Caudate nucleus (tissue), 63 donors: ENCODE measurements at places on chromosomes 16 and 17.

DNA sequence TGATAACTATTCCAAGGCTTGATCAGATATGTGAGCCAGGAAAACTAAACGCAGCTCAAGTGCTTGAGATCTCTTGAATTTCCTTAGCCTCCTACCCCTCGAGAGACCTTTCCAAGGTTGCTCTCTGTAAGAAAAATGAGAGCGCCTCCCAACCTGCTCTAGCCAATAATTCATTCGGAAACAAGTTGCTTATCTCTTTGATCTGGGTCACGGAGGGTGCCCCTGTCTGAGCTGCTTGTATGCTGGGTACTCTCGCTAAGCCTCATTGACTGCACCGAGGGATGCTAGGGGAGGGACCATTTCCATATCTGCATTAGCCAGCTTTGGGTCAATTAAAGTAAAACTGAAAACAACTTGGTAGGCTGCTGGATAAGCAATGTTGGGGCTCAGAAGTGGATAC lies 70.1 kb upstream of the SHISA6 start:
- DNase-seq, result no peak

GRCh38 chr17:49101054-49101534 lies 31.5 kb upstream of the B4GALNT2 start:
- DNase-seq, result no peak

DNA sequence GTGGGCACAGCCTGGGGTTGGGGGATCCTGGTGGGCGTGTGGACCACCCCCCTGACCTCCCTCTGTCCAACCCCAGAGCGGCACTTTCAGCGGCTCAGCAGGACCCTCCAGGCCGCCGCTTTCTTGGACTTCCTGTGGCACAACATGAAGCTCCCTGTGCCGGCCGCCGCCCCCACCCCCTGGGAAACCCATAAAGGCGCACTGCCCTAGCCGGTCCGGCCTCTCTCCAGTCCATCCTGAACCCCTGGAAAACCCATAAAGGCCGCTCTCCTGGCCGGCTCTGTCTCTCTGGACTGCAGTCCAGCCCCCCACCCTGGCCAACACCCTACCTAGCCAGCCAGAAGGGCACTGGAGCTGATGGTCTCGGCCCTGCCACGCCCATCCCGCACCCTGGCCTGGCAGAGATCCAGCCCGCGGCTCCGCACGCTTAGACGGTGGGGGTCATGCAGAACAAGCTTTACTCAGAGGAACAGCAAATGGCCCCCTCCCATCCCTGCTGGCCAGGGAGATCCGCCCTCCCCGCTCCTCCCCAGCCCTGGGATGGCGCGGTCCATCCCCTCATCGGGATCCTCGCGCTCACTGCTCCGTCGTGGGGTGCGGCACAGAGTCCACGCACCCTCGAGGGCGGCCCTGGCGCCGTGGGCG lies 2.7 kb downstream of the NOXO1 start:
- DNase-seq, result no peak

DNA sequence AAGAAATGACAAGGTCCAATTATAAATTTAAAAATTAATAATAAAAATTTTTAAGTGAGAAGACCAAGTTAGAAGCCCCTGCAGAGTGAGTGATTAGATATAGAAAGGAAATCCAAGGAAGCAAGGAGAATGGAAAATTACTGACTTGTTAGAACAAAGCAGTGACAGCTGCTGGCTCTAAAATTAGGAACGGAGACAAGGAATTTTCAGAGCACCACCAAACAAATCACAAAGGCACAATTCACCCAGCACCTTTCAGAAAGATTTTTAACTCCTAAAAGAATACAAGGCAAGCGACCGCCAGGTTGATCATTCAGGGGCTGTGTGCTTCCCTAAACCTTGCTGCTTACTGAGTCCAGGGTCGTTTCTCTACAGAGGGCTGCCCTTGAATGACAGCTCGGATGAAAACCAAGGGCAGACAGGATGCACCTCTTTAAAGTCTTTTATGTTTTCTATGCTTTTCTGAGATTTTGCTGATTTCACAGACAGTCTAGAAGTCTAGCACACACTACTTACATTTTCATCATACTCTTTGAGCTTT lies 45.4 kb upstream of the GINS3 start:
- DNase-seq, result no peak

DNA sequence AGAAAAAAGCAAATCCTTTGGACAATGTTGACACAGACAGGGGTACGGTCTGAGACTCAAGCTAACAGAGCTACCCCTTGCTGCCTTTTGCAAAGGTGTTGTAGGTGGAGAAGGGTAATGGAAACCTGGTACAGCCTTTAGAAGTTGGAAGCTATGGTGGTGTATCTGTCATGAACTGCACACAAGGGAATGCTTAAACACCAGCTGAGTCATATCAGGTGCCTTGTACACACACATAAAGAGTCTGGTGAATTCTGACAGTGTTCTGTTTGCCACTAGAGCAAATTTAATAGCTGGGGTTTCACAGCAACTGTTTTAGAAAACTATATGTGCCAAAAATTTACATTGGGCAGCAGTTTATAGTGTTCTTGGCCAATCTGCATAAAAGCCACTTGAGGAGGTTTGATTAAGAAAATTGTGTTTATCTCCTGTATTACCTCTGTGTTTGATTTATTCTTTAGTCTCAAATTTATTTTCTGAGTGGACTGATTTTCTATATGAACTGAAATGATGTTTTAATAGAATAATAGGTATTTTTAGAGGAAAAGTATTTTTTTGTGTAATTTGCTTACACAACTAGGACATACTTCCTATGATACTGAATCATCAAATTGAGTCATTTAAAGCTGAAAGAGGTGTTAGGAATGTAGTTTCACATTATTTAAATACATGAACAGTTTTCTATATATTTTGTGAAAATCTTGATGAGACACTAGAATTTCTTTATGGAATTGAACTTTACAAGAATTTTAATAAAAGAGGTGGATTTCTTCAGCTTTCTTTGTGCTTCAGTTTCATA lies 136.9 kb downstream of the MAP2K6 start:
- DNase-seq, result no peak

DNA sequence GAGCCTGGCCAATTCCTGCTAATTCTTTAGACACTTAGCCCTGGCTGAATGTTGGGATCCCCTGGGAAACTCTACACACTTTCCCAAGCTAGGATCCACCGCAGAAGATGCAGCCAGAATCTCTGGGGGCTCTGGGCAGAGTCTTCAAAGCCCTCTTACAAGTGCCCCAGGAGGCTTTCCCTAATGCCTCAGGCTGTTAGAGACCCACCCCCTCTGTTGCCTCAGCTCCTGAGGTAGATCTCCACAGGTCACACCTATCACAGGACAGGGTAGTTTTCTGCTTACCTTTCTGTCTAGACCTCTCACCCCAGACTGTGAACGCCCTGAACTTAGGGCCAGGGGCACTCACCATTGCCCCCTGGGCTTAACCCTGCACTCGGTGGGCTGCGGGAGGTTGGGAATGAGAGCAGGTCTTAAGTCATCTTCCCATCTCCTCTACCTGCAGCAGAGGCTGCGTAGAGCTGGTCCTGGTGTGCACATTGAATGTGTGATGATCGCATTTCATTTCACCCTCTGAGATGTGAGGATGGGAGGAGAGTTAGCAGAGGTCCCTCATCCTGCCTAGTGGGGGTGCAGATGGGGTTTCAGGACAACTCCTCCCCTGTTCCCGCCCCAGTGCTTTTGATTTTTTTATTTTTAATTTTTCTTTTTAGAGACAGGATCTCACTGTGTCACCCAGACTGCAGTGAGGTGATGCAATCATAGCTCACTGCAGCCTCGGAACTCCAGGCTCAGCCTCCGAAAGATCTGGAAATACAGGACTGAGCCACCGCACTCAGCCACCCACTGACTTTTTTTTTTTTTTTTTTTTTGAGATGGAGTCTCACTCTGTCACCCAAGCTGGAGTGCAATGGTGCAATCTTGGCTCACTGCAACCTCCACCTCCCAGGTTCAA lies 89.0 kb upstream of the LHX1 start:
- DNase-seq, result no peak

DNA sequence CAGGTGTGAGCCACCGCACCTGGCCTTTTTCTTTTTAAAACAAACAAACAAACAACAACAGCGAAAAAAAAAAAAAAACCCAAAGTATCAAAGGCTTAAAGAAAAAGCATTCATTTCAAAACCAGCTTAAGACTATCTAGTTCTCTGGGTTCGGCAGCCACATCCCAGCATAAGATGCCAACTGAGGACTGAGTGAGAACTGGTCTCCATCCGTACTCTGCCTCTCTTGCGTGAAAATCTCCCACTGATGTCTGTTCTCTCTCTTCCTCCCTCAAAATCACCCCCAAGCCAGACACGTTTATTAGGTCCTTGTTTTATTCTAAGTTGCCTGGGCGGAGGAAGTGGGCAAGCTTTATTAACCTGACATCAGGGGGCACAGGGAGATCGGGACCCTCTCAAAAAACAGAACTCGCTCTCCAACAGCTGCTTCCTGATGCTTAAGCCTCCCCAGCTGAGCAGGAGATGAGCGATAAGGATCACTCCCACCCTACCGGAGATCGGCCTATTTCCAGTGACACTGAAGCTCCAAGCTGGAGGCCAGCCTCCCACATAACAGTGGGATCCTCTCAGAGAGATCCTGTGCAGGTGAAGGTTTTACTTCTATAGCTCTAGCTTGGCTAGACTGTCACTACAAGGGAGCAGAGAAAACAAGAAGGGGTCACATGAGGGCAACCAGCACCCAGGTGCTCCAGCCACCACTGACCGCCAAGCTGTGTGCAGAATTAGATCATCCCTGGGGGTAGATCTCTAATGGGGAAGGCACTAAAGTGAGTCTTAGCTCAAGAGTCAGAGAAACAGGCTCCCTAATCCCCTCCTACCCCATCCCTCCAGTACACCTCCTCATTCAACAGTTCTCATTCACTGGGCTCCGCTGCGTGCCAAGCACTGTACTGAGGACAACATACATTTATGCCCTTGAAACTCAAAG lies 13.6 kb downstream of the CDC42EP4 start:
- DNase-seq, result no peak

DNA sequence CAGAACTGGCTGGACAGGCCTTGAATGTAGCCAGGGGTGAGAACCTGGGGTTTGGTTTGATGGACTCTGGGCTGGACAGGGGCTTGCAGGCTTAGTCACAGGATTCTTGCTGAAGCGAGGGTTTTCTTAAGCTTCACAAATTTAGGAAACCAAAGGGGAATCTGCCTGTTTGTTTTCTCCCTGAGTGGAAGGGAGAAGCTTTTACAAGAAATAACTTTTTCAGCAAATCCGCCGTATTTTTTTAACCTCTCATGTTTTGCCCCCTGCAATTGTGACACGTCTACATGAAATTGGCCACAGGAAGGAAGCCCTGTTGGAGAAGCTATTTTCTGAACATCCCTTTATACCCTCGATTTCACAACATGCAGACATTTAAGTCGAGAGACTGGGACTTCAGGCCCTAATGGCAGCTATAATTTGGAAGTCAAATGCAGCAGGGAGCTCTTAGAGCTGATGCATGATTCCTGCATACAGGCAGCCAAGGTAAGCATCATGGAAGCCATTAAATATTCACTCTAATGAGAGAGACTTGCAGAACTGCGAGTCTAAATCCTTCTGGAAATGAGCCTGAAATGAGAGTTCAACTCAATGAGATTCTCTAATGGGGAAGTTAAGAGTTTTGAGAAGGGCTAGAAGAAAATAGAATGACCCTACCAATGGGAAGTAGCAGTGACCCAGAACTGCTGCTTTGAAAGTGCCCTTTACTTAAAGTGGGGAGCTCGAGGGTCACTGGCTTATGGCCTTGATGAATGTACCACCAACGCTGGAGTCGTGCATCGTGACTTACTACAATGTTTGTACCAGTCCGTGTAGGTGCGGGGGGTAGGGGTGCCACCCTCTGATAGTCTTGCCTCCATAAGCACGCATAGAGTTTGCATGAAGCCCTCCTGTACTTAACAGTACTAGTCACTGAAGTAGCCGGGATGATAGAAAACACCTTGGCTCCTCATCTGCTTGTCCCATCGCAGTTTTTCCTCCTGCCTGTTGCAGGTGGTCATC lies 45.1 kb upstream of the IRF8 start:
- no peak for DNase-seq

- DNase-seq, result no peak
Measured at GRCh38 chr16:2155977-2156848, 631 bp downstream of the TRAF7 start.

GRCh38 chr17:7130621-7131422 lies 16.2 kb upstream of the ASGR2 start:
- DNase-seq, result no peak

GRCh38 chr17:57273490-57273889 lies 17.2 kb downstream of the MSI2 start:
- DNase-seq, result no peak

DNA sequence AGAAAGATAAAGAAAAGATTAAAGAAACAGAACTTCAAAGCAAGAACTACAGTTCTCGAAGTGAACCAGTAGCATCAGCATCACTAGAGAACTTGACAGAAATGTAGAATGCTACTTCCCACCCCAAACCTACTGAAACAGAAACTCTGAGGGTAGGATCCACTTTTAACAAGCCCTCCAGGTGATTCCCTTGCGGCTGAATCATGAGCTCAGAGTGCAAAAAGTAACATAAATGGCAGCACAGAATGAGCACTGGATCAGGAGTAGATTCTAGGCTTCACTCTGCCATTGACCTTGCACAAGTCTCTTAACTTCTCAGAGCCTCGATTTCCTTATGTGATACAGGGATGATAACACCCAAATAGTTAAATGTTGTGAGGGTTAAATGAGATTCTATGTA lies 5.8 kb downstream of the TOM1L2 start:
- DNase-seq, result no peak

- no peak for DNase-seq
Measured at GRCh38 chr17:35795007-35795870, at the start of gene MMP28. MMP28 (minus strand) TSS chr17:35795641; CDS start chr17:35795377, 264 bp downstream.

GRCh38 chr17:30975042-30975820 lies 4.4 kb downstream of the RNF135 start:
- no peak for DNase-seq

GRCh38 chr17:73325527-73325842 lies 13.7 kb upstream of the CDC42EP4 start:
- DNase-seq, result no peak

DNA sequence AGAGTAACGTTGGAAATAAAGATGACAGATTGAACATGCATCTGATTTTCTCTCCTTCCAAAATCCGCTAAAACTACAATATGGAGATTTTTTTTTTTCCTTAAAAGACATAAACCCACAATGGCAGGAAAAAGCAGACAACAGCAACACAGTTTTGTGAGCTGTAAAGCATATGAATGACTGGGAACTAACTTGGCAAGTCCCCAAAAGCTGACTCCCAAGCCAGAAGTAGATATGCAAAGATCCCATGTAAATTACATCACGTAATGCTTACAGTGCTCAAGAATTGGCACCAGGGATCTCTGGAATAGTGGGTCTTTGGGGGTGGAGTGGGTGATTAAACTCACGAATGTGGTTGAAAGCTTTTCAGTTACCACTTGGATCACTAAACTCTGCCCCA lies 106.6 kb downstream of the ELAC2 start:
- no peak for DNase-seq

GRCh38 chr17:65229621-65229995 lies 92.4 kb downstream of the RGS9 start:
- no peak for DNase-seq

- DNase-seq, result no peak
Measured at GRCh38 chr17:58109197-58109596, 26.0 kb downstream of the DYNLL2 start.

DNA sequence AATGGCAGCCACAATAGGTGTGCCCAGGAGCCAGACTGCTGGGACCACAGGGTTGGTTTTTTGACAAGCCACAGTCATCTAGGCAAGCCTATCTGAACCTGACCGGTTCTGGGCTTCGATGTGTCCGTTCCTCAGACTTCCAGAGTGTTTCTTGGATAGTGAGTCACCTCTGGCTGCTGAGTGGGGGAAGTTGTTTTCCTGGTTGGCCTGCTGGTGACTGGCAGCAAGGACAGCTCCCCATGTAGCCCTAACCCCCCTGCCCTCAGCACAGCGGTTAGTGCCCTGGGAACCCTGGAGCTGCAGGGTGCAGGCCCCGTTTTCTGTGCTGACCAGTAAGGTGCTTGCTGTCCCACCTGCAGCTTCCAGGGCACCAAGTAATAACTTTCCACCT lies 65.5 kb downstream of the PLD6 start:
- no peak for DNase-seq
